CD8-positive, alpha-beta memory T cell (primary cell): ENCODE measurements at places on chromosomes 5 and 9.

DNA sequence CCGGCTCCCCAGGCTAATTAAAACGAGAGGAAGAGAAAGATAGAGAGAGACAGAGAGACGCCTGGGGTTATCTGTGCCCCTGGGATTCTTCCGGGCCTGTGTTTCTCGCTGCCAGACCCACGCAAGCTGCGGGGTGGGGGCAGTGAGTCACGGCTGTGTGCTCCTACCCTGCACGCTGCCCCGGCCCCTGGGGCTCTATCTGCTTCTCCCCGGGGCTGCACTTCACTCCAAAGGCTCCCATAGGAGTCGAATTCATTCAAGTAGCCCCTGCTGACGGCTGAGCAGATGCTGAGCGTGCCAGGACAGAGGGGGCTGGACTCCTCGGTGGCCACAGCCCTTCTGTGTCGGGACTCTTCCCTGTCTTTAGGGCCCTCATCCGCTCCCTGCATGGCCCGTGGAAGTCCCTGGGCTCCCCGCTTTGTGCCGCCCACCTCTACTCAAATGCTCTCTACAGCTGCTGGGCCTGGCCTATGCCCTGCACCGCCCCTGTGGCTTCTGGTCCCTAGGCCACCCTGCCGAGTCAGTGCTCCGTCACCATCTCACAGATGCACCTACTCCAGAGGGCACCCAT, 22.8 kb downstream of the SARDH start:
- peaks cover 2% of the 10 kb centered on the region for H3K4me1 ChIP-seq
- H3K27me3 ChIP-seq = no peaks in the 10 kb centered on the region
- no peak for DNase-seq
- H3K27ac ChIP-seq = no peak overlapping the region

DNA sequence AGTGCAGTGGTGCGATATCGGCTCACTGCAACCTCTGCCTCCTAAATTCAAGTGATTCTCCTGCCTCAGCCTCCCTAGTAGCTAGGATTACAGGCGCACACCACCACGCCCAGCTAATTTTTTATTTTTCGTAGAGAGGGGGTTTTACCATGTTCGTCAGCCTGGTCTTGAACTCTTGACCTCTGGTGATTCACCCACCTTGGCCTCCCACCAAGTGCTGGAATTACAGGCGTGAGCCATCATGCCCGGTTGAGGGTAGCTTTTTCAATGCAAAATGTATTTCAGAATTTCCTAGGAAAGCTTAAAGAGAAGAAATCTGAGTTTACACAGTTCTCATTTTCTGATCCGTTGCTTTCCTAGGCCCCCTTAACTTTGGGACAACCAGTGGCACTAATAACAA, 15.7 kb downstream of the BDP1 start:
- no peaks in the 10 kb centered on the region for H3K4me1 ChIP-seq
- H3K36me3 ChIP-seq = peaks cover 14% of the 10 kb centered on the region
- no peak for DNase-seq
- H3K27me3 ChIP-seq = no peaks in the 10 kb centered on the region
- no peak overlapping the region for H3K4me3 ChIP-seq
- no peak overlapping the region for H3K27ac ChIP-seq

DNA sequence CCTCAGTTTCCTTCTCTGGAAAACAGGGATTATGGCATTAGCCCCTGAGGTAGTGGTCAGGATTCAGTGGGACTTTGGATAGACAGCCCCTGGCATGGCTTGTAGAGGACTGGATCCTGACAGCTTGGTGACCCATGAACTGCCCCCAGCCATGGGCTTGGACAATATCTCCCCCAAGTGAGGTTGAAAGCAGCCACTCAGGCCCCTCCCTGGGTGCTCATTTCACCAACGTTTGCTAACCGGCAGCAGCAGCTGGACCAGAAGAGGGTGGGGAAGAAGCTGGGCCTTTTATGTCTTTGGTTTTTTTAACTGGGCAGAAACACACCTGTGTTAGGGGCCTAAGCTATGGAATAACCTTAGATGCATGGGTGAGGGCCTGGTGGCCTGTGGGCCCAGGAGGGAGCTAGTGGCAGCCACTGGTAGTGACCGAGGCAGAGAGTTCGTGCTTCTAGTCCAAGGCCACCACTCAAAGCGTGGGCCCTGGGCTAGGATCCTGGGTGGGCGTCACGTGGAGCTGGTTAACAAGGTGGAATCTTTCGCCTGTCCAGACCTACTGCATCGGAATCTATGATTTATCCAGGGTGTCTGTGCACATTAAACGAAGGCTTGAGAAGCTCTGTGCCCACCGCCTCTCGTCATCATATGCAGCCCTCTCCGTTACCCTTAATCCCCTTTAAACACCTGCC, 1.9 kb downstream of the SLC2A8 start:
- H3K36me3 ChIP-seq = no peaks in the 10 kb centered on the region
- H3K27ac ChIP-seq = no peak overlapping the region
- no peak overlapping the region for H3K4me3 ChIP-seq
- no peak for DNase-seq
- peaks cover 18% of the 10 kb centered on the region for H3K4me1 ChIP-seq
- H3K27me3 ChIP-seq = peaks cover 32% of the 10 kb centered on the region

- DNase-seq = no peak
- H3K4me3 ChIP-seq = no peak overlapping the region
- no peak overlapping the region for H3K27ac ChIP-seq
- no peaks in the 10 kb centered on the region for H3K4me1 ChIP-seq
- H3K36me3 ChIP-seq = no peaks in the 10 kb centered on the region
- no peaks in the 10 kb centered on the region for H3K27me3 ChIP-seq
These were observed 47.7 kb downstream of the TMEM38B start for GRCh38 chr9:105742088-105742487.

DNA sequence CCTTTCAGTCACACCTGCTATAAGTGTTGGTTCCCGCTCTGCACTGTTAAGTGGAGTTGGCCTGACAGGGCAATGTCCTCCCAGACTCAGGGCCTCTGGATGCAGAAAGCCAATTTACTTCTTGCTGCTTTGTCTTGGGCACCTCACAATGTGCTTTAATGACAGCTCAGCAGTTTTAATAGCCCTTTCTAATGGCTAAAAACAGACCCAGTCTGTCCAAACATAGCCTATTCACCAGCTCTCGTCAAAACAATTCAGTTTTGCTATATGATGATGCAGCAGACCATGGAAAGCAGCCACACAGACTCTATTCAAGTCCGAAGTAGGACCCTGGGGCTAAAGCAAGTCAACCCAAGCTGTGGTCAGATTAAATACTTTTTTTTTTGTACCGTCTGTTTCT, 529.1 kb upstream of the SEMA6A start:
- H3K4me1 ChIP-seq = no peaks in the 10 kb centered on the region
- H3K4me3 ChIP-seq = no peak overlapping the region
- H3K36me3 ChIP-seq = no peaks in the 10 kb centered on the region
- no peaks in the 10 kb centered on the region for H3K27me3 ChIP-seq
- no peak overlapping the region for H3K27ac ChIP-seq
- DNase-seq = no peak

- H3K36me3 ChIP-seq = no peaks in the 10 kb centered on the region
- peaks cover 26% of the 10 kb centered on the region for H3K4me1 ChIP-seq
These were observed 4.9 kb upstream of the FOXE1 start for GRCh38 chr9:97848215-97848479.

DNA sequence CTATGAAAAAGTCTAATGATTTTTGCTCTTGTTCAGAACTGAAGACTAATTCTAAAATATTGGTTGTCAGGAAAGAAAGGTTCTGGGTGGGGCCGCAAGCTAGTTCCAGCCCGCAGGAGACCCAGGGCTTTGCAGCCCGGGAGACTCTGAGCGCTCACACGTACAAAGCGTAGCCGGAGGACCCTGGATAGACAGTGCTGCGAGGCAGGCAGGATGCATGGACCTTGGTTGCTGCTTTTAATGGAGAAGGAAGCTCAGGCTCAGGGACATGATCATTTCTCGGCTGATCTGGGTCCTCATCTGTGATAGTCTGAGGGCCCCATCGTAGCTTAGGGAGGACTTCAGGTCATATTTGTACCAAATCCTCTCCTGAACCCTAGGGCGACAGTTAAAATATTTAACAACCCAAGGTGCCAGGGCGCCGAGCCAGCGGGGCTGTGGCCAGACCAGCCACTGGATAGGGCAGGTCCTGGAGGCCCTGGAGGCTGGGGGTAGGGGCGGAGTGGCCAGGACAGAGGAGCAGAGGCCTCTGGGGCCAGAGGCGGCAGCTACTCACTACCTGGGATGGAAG, 70.1 kb upstream of the UNC5A start:
- peaks cover 11% of the 10 kb centered on the region for H3K4me1 ChIP-seq
- H3K27ac ChIP-seq = no peak overlapping the region
- peaks cover 39% of the 10 kb centered on the region for H3K27me3 ChIP-seq
- no peak overlapping the region for H3K4me3 ChIP-seq
